NCI-H1436 treated with DMSO at 0.1 percent for 48 hours (cell line): ENCODE measurements at places on chromosomes 16 and 17.

DNA sequence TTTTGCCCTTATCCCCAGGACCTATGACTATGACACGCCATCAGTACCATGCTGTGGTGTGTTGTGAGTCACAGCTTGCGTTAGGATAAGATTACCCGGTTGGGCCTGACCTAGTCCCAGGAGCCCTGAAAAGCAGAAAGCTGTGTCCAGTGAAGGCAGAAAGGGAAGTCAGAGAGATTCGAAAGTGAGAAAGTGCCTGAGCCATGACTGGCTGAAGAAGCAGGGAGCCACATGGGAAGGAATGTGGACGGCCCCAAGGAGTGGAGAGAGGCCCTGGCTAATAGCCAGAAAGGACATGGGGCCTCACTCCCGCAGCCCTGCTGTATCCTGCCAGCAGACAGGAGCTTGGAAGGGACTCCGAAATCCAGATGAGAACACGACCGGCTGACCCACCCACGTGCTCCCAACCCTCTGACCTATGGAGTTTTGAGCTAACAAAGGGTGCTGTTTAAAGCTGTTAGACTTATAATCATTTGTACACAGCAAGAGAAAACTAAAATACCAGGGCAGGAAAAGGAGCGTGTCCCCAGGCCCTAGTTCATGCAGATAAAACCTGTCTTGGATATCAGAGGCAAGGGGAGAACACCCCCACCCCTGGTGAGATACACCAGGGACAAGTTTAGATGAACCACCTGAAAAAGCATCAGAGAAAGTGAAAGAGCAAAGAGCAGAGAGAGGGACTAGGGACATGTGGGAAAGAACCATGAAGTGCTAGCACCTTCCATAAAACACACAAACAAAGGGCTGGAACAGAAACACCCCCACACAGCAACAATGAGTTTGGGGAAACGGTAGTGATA, 115.3 kb downstream of the SLC39A11 start:
- no peak for DNase-seq

GRCh38 chr16:14097182-14097959, 26.3 kb downstream of the MRTFB start:
- no peak for DNase-seq

DNA sequence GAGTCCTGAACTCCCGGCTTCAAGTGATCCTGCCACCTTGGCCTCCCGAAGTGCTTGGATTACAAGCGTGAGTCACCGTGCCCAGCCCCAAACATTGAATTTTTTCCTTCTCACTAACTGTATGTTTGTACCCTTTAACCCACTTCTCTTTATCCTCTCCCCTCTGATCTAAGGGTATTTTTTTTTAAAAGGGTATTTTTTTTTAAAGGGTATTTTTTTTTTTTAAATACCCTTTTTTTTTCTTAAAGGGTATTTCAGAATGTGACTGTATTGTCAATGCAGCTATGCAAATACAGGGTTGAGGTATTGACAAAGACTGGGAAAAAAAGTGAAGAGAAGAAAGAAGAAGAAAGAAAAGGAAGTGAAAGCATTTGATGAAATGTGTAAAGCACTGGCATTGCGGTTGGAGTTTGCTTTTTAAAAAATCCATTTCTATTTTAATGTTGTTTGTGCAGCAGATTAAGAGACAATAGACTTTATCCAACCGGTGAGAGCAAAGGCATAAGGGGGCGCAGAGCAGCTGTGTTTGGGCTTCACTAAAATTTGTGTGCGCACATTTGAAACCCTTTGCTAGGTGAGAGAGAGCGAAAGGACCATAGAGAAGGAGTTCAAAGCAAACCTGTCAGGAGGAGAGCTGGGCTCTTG, 42.4 kb downstream of the SYT17 start:
- no peak for DNase-seq

GRCh38 chr17:80712089-80712488, 167.5 kb downstream of the RPTOR start:
- DNase-seq: no peak

GRCh38 chr17:38851434-38851833, 2.1 kb downstream of the RPL23 start:
- DNase-seq: no peak

GRCh38 chr17:57918017-57918895, 37.0 kb downstream of the CUEDC1 start:
- DNase-seq: no peak

DNA sequence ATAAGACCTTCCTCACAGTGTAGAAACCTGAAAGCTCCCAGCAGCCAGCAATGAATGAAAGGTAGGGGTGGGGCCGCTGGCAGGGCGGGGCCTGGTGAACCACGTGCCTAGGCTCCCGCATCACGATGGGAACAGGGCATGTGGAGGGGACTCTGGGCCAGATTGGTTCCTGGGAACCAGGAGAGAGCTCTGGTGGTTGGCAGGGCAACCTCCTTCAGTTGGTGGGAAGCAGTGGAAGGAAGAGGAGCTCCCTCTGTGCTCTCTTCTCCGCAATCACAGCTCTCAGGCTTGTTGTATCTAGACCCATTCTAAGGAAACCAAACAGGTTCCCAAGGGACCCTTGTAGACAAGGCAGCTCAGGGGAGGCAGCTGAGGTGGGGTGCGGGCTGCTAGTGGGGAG, 10.5 kb downstream of the GGA2 start:
- no peak for DNase-seq
